ENCODE measurements at places on chromosomes 3 and 15.

GRCh38 chr3:72332689-72333088, 515.6 kb downstream of the SHQ1 start:
- no peak for DNase-seq

DNA sequence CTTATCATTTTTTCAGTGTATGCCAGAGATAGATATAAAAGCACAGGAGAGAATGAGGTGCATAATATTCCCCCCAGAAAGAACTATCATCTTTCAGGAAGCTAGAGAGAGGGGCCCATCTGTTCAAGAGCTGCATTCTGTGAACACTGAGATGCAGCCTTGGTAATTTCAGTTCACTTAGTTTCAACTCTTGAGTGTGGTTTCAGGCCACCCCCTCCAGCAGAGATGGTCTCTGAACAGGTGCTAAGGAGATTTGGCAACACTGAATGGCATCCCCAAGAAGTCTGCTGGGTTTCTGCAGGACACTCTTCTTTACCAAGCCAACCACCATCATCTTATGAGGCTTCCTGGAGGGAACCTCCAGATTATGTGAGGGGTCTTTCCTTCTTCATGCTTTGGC, 30.4 kb upstream of the LIMD1 start:
- no peak for DNase-seq

- DNase-seq = peak; percentile 32
Observed at GRCh38 chr15:71463156-71463665, 347.1 kb upstream of the NR2E3 start.

- no peak for DNase-seq
Observed at GRCh38 chr15:39744334-39745103, 38.1 kb downstream of the FSIP1 start.

DNA sequence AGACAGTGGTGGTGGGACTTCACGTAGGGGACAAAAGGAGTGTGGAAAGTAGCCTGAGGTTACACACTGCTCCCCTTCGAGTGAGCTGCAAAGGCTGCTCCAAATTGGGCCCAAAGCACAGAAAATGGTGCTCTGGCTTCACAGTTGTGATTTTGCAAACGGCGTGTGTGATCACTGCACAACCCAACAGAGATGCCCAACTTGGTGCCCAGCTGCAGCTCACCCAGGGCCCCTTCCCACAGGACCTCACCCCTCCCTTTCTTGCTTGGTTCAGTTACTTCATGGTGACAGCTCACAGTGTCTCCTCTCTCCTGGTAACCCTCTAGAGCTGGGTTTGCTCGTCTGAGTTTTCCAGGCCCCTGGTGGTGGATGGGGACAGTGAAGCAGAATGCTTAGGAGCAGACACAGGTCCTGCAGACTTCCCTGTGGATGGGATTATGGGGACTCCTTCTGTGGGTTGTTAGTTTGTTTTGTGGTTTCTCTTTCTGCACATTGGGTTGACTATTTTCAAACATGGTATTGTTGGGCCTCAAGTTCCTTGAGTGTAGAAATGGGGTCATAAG, 98.3 kb downstream of the TOP2B start:
- no peak for DNase-seq

- peak; percentile 17 for DNase-seq
Observed at GRCh38 chr3:3556078-3556477, 243.2 kb upstream of the LRRN1 start.

GRCh38 chr15:47570451-47570850, 146.9 kb upstream of the SEMA6D start:
- no peak for DNase-seq

DNA sequence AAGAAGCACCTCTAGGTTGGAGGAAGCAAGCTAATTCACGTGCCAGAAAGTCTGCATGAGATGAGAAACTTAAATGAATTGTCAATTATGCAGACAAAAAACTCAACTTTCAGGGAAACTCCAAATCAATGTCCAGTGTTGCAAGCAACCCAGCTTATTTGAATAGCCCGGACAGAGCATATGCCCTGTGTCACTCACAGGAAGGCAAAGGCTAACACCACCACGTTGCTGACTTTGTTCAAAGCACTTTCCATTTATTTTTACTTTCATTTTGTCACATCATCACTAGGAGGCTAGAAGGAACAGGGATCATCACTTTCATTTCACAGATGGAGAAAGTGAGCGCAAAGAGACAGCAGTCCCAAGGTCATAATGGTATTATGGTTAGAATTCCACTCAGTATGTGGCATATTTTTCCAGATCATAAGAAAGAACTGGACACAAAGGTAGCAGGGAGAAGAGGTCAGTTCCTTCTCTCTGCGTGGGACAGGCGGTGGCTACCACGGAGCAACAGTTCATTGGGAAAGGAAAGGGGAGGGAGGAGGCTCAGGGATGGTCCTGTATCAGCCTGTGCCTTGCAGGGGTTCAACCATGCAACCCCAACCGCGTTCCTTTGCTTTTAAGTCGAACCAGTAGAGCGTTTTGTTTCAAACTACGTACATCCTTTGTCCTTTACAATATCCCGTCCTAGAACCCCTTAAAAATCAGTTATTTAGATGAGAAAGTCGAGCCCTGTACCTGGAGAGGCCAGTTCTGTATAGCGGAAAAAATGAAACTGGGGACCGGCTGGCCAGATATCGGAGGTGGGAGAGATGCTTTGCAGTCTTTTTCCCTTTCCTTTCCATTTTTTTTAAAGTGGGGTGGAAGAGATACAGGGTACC, 1.1 kb downstream of the HEG1 start:
- DNase-seq = peak; percentile 60

DNA sequence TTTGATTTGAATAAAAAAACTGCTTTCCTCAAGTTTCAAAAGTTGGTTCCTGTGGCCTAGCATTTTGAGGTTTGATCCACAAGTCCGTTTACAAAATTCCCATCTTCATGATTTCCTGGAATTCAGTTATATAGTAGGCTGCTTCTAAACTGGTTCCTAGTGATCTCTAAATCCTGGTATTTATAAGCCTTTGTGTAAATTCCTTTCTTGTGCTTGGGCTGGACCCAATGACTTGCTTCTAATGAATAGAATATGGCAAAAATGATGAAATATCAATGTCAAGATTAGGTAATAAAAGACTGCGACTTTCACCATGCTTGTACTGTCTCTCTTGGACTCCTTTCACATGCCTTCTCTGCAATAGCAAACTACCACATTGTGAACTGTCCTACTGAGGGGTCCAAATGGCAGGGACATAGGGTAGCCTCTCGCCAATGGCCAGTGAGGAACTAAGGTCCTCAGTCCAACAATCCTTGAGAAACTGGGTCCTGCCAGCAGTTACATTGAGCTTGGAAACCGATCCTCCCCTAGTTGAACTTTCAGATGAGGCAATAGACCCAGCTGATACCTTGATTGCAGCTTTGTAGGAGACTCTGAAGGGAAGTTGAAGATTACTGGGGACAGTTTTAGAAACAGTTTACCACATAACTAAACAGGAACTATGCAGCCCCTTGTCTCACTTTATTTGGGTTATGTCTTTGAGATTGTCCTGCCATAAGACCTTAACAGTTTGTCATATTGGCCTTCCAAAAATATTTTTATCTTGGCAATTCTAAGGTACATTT, 303.9 kb upstream of the TBC1D5 start:
- DNase-seq = peak; percentile 4

DNA sequence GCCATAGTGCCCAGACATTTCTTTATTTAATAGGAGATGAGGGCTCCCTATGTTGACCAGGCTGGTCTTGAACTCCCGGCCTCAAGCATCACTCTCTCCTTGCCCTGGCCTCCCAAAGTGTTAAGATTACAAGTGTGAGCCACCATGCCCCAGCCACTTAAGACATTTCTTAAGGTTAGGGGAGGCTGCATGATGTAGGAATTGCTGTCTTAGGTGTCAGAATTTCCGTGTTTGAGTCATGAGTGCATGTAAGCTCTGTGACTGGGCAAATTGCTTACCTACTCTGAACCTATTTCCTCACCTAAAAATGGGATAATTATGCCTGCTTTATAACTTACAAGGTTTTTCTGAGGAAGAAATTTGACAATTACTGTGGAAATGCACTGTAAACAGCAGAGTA, 34.2 kb upstream of the SIAH2 start:
- no peak for DNase-seq

- DNase-seq = no peak
Observed at GRCh38 chr3:128524374-128525299, 31.6 kb upstream of the GATA2 start.

GRCh38 chr3:74839566-74839965, 225.1 kb upstream of the CNTN3 start:
- no peak for DNase-seq

DNA sequence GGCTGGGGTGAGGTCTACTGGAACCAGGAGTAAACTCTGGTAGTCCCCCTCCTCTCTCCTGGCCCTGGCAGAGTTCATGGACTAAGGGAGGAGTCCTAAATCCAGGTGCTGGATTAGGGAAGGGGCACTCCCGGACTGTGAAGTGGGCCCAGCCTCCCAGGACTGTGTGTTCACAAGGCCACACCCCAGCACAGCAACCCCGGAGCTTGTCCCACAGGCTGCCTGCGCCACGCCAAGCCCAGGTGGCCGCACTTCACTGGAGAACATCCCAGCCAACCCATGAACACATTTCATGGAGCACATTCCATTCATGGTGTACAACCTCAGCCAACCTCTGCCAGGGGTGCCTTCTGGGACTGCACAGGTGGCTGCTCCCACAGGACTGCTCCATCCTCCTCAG, 8.2 kb downstream of the ARPIN start:
- no peak for DNase-seq

DNA sequence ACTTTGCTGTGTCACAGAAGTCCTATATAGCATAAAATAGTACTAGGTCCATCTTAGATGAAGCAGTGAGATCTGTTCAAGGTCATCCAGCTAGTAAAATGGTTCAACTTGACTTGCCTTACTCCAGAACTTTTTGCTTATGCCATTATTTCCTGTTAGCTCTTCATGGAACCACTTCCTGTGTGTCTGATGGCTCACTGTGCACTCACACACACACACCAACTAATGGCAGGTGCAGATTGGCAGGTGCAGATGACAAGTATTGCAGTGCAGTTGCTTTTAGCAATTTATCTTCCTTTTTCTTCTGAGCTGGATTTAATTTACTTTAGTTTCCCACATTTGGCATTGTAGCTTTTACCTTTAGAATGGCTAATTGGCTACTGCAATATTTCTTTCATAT, 29.8 kb downstream of the GOLGA8S start:
- DNase-seq = no peak

DNA sequence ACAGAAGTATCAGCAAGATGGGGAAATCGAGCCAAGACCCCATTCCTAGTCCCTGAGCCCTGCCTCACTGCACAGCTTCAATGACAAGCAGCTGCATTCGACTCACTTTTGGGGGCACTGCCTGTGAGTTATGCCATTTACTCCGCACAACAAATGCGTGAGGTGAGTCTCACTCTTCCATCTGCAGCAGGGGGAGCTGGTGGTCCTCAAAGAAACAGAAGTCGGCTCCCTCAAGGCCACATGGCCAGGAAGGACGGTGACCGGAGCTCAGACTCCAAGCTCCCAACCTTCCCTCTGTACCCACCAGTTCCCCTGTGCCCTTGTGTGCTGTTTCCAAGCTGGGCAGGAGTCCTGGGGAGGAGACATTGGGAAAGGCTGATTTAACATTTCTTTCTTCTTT, 127.7 kb upstream of the IQSEC1 start:
- no peak for DNase-seq

GRCh38 chr3:186073641-186074040, 35.2 kb downstream of the ETV5 start:
- DNase-seq = no peak

- peak; percentile 88 for DNase-seq
Observed at GRCh38 chr15:33089878-33090757, 104.4 kb downstream of the FMN1 start.

GRCh38 chr15:64950888-64951287, 38.8 kb downstream of the SPG21 start:
- no peak for DNase-seq

GRCh38 chr15:92273723-92274122, 120.0 kb upstream of the ST8SIA2 start:
- DNase-seq = no peak

GRCh38 chr3:157412323-157412855, 24.3 kb upstream of the PTX3 start:
- DNase-seq = no peak

GRCh38 chr15:43958861-43959330, 132.1 kb downstream of the WDR76 start:
- DNase-seq = peak; percentile 89

- no peak for DNase-seq
Observed at GRCh38 chr15:79083154-79083553, 7.4 kb downstream of the RASGRF1 start.

- DNase-seq = peak; percentile 57
Observed at GRCh38 chr3:181919375-181919774, 207.7 kb downstream of the SOX2 start.

DNA sequence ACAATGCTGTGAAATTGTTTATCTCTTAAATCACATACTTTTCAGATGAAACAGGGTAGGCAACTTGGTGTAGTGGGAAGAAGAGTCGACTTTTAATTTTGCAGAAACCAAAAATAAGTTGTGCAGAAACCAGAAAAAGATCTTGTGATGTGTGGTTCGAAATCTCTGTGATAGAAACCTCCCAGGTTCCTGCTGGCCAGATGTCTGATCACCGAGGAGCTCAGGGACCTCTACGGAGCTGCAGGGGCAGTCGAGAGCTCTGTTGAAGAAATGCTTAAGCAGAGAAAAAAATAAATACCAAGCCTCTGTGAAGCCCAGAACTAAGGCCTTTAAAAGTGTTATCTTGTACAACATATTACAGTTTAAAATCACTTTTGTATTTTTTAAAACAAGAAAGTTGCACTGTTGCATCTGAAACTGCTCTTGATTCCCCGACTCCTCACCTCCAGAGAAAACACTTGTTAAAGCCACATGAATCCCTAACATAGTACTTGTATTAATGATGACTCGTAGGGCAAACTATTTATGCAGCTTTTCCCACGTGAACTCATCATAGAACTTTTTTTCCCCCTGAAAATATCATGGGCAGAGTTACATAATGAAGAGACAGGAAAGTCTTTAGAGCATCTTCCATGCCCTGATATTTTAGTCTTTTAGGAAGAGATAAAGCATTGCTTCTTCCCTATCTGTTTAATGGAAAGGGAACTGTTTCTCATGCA, 51.3 kb downstream of the CCK start:
- peak; percentile 37 for DNase-seq

DNA sequence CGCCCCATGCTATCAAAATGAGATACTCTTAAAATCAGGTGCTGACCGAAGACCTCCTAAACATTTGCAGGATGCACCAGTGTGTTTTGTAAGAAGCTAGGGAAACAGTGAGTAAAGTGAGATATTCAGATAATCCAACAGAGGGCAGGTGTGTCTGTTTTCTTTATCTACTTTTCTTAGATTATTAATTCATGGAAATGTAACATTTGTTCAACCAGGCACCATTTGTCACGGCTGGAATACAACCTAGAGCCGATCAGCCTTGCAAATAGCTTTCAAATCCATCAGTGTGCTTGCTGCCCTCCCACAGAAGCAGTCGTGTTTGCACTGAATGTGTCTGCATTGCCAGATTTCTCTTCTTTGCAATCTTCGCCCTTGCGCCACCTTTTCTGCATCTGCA, 201.9 kb upstream of the CHRM5 start:
- DNase-seq = no peak

Measured in fibroblast of skin of right quadriceps (primary cell).